Epithelial cell of prostate (primary cell): ENCODE measurements at places on chromosomes 4 and X.
A peak's percentile ranks its signal among the peaks of the same experiment; 100 is the strongest.

GRCh38 chrX:118971552-118971951, 2.9 kb upstream of the LONRF3 start:
- DNase-seq = no peak

DNA sequence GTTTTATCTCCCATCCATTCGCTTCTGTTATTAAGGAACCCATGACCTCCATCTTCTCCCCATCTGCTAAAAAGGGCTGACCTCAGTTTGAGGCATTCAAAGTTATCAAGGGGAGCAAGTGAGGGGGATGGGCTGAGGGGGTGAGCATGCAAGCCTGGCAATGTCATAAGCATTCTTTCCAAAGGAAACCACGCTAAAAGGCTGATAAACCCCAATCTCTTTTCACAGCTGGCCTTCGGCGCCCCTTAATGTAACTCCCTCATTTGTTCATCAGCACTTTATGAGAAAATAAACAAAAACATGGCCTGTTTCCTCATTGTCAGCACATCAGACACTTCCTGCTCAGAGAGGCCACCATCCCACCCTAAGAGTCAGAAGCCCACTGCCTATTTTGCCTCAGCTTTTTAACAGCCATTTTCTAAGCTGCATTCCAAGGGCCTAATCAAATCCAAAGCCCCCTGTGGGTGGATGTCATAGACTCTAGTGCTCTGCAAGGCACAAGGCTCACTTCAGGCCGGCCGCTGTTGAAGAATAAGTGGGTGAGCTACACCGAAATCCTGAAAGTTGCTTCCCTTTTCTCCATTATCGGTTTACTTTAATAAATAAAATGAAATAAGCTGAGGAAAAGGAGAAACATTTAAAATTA, 92.0 kb upstream of the SRD5A3 start:
- no peak for DNase-seq

GRCh38 chrX:149992918-149993317, 54.6 kb upstream of the EOLA2 start:
- DNase-seq = no peak

DNA sequence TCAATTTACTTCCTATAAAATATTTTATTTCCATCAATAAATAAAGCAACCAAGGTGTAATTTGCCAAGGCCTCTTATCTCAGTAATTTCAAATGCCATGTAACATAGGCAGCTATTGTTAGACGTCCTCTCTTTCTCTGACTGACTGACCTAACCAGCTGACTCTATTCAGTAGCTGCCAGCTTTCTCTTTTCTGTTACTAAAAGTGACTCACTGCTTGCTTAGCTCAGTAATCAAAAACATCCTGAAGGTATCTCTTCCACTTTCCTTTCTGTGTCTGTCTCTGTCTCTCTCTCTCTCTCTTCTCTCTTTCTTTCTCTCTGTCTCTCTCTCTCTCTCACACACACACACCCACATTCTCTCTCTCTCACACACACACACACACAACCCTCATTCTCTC, 134.2 kb downstream of the SPOCK3 start:
- peak; percentile 76 for DNase-seq

DNA sequence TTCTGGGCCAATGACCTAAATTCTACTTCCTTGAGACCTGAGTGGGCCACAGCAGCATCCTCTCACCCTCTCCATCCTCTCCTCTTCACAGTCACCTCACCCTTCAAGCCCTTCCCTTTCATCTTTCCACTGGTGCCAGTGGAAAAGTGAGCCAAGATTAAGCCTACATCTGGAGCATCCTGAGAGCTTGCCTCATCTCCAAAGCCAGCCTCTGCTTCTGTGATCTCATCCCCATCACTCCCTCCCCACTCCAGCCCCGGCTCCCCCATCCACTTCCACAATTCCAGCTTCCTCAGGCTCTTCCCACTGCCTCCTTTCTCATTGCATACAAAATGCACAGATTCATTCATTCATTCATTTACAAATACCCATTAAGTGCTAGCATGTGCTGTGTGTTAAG, 10.1 kb upstream of the RASL11B start:
- no peak for DNase-seq

DNA sequence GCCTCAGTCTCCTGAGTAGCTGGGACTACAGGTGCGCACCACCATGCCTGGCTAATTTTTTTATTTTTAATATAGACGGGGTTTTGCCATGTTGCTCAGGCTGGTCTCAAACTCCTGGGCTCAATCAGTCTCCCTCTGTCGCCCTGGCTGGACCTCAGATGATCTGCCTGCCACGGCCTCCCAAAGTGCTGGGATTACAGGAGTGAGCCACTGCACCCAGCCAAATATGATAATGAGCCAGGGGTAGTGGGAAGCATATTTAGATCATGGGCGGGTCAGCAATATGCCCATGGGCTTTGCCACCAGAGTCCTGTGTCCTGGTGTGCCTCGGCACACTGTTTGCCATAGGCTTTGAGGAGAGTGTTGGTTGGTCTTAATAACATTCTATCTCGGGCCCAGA, 71.8 kb downstream of the FAM193A start:
- no peak for DNase-seq

DNA sequence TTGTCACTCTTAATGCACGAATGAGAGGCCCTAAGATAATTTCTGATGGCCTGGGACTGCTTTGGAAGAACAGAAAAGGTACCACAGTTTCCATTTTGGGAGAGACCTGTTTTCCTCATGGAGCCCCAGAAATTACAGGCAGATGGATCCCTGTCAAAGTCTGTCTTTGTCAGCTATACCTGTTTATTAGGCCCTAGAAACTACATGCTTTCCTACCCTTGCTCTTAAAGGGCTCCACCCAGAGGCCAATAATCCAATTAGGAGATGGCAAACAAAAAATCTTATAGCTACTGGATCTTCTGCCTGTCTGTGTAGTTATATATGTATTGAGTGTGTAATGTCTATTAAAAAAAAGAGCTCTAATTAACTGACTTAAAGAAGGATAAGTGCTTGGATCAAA, 141.3 kb downstream of the NR3C2 start:
- DNase-seq = no peak

DNA sequence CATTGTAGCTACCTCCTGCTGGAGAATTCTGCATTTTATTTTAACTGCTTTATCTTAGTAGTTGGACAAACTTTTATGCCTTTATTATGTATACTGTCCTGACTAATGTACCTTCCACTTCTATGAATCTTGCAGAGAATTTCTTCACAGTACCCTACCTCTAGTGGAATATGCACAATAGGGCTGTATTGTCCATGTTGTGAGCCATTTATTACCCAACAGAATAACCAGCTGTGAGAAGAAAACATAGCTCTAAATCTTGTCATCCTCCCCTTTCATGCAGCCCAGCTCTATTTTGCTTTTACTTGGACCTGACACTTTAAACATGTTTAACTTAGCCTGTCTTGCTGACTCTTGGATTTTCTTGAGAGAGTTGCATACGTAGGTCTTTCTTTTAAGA, 56.2 kb downstream of the MCUB start:
- DNase-seq = no peak

GRCh38 chrX:126448681-126449080, 103.9 kb downstream of the DCAF12L1 start:
- no peak for DNase-seq

- DNase-seq = peak; percentile 1
Observed at GRCh38 chrX:129472116-129472515, 51.2 kb downstream of the SMARCA1 start.

DNA sequence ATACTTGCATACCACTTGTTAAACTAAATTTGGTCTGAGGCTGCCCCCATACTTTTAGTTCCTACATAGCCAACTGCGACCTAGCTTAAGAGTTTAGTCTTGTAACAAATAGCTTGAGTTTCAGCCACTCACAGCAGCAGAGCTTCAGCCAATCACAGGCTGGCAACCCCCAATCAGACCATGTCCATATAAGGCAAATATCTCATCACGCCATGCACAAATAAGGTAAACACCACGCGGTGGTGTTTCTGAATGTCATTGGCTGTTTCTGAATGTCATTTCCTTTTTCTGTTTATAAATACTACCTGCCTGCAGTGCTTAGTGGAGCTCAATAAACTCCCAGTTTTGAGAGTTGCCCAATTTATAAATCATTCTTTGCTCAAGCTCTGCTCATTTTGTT, 143.1 kb upstream of the MAD2L1 start:
- DNase-seq = no peak

DNA sequence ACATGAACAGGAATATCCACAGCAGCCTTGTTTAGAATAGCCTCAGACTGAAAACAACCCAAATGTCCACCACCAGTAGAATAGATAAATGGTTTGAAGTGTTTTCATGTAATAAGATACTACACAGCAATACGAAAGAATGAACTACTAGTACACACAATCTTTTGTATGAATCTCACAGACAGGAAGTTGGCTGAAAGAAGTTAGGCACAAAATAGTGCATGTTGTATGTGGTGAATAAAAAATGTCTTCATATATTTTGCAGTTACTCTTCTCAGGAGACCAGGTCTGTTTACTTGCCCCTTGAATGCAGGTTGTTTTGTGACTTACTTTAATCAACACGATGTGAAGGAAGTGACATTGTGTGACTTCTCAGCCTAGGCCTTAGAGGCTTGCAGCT, 75.9 kb upstream of the LEF1 start:
- no peak for DNase-seq

DNA sequence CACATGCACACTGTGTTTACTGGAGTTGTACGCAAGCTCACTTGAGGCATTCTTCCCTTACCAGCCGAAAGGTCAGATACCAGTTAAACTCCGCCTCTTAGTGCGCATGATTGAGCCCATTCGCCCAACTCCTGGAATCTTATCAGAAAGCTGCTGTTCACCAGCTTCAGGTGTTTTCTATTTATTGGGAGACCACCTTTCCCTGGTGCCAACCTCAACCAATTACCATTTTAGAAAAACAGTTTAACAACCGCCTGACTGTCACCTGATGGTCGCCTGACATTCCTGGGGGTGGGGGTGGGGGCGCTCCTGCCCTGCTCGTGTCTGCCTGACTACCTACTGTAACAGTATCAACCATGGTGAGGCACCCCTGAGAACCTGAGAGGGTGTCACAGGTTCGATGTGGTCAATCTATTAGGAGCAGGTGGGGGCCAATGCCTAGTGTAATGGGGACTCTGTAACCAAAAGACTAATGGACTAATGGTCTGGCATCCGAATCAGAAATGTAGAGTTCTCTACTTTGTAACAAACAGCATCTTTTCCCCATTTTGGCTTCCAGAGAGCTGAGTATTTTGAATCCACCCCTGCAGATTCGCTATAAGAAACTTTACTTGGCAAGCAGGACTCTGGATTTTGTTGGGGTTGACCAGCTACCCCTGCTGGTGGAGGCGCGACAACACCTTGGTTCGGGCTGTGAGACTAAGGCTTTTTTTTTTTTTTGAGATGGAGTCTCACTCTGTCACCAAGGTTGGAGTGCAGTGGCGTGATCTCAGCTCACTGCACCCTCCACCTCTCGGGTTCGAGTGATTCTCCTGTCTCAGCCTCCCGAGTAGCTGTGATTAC, 58.2 kb upstream of the ZNF157 start:
- DNase-seq = no peak

DNA sequence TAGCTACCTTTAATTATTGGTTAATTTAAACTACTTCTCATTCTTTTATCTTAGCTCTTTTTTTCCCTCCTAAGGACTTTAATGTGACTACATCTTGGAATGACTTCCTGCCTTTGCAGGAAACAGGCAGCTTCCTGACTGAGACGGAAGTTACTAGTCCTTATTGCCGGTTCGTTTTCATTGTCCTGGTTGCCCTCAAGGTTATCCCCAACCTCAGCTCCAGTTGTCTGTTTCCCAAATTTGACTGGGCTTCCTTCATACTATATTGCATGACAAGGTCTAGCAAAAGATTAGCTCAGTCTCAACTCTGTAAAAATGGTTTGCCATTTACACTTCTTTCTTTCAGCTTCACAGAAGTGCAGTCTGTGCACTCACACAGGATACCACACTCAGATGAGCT, 109.9 kb upstream of the DDX53 start:
- no peak for DNase-seq

DNA sequence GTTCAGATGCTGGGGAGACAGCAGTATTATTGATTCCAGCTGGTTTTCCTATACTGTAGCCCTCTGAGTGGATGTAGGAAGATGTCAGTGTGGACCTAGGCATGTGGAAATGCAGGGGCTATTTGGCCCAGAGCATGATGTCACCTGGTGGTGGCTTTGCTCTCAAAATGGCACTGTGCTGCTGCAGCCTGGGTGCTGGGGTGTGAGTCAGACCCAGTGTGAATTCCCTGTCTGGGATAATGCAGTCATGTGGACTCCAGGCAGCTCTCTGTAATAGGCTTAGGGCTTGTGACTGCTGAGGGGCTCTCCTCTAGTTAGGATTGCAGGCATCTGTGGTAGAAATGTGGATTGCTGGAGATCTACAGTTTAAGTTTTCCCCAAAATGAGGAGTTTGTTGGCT, 70.7 kb downstream of the DCAF8L2 start:
- DNase-seq = no peak

- no peak for DNase-seq
Observed at GRCh38 chr4:70297576-70297975, 37.2 kb upstream of the CABS1 start.

- no peak for DNase-seq
Observed at GRCh38 chr4:40193578-40193977, 3.3 kb upstream of the RHOH start.

GRCh38 chrX:16702700-16703599, 9.5 kb downstream of the CTPS2 start:
- no peak for DNase-seq

GRCh38 chr4:95505151-95505550, 43.6 kb downstream of the UNC5C start:
- no peak for DNase-seq
